ENCODE measurements at places on chromosomes 7 and 10.
A peak's percentile ranks its signal among the peaks of the same experiment; 100 is the strongest.

GRCh38 chr7:84336766-84337165, 142.2 kb upstream of the SEMA3A start:
- DNase-seq = no peak

DNA sequence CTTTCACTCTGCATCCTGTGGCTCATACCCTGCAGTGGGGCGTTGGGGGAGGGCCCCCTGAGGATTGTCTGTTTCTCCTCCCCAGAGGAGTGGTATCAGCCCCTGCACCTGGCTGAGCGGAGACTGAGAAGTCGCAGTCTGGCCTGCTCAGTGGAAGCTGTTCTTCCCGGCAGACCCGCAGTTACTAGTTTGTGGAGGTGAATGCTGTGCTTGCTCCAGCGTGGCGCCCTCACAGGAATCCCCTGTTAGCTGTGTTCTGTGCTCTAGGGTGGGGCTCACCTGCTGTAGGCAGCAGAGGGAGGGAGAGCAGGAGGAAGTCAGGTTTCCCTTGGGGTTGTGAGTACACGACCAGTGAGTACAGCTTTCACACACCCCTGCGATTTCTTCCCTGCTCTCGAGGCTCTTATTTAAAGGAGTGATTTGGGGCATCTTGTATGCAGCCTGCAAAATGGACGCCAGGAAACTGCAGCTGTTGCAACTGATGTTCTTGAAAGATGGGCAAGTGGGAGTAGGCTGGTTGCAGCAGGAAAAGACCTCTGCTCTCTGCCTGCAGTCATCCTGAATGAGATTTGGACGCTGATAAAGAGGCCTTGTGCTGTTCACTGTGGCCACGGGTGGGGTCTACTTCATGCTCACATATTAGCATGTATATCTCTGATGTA, 66.4 kb downstream of the HK1 start:
- no peak for DNase-seq

- DNase-seq = peak; percentile 3
Observed at GRCh38 chr7:64870656-64871055, 32.4 kb upstream of the ZNF273 start.

DNA sequence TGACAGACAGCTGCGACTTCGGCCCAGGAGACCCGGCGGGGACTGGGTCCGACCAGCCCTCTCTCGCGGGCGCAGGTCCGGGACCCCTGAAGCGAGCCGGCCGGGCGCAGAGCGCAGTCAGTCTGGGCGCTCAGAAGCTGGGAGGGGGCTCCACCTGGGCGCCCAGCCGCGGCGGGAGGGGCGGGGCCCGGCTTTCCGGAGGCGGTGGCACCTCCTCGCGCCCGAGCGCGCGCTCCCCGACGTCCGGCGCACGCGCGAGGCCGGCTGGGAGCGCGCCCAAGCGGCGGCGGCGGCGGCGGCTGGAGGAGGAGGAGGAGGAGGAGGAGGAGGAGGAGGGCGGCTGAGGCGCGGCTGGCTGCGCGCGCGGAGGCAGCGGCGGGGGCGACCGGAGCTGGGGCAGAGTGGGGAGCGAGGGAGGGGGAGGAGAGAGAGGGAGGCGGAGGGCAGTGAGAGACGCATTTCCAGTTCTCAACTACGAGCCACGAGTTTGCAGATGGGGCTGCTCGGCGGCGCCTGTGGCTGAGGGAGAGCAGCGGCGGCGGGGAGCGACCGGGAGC, at the start of gene PALS2:
TSS of gene PALS2 (plus strand) at position 456 of the 557 bp plus-strand sequence. CDS start 50,216 bp downstream, outside the sequence.
- peak; percentile 92 for DNase-seq

GRCh38 chr10:52071814-52072213, 242.3 kb upstream of the DKK1 start:
- no peak for DNase-seq

DNA sequence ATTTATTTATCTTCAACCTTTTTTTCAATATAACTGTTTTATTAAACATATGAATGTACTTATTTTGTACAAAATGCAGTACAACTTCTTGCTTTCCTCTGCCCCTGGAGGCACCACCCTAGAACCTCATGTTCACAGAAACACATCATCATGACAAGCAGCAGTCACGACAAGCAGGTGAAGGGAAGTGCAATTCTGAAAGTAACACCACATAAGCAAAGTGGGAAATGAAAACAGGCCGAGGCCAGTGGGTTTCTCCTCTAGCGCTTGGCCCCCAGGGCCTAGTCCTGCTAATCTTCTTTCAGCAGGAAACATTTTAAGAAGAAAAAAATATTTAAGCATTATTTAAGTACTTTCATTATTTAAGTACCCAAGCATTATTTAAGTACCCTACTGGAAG, 598.1 kb downstream of the SH2D4B start:
- no peak for DNase-seq

DNA sequence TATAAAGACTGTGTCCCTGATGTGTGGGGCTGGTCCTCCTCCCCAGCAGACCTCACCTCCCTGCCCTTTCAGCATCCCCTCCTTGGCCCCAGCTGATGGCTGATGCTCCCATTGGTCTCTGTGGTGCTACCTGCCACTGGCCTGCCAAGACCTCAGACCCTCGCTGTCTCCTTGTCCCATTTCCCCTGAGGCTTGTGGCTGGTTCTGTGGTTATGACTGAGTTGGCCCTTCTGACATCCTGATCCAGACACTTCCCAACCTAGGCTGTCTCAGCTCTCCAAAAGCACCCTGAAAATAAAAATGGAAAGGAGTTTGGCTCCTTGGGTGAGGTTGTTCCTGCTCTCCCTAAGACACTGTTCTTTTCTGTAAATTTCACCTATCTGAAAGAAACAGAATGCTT, 214.2 kb downstream of the RPS24 start:
- no peak for DNase-seq

DNA sequence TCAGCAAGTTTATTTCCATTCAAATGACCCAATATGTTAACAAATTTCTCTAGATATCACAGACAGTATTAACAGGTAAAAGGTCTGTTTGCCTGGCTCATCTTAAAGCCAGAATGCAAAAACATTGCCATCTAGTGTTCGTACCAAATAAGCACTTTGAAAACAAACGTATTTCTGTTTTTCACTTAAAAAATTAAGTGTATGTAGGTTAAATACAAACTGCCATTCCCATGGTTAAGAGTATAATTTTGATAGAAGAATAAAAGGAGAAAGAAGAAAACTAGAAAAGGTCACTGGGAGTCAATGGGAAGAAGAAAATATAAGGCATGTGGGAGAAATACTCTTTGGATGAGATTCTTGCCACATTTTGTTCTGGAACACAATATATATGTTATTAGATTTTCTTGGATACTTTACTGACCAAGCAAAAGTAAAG, 51.0 kb downstream of the ORC5 start:
- DNase-seq = peak; percentile 8

GRCh38 chr7:155071916-155072571, 1.9 kb downstream of the HTR5A start:
- DNase-seq = no peak

DNA sequence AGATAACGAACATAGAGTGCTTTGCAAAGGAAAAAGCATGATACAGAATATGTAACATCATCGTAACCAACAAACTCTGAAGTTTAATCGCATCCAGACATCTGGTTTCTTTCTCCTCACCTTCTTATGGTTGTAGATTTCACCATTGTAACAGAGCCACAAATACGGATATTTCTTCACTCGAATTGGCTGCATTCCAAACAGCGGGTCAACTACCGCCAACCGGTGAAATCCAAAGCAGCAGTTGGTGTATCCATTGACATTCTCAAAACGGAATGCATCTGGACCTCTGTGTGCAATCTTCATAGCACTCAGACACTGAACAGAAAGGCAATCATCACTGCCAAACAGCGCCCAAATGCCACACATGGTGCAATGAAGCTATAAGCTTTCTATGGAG, 3.4 kb downstream of the ASNS start:
- no peak for DNase-seq

DNA sequence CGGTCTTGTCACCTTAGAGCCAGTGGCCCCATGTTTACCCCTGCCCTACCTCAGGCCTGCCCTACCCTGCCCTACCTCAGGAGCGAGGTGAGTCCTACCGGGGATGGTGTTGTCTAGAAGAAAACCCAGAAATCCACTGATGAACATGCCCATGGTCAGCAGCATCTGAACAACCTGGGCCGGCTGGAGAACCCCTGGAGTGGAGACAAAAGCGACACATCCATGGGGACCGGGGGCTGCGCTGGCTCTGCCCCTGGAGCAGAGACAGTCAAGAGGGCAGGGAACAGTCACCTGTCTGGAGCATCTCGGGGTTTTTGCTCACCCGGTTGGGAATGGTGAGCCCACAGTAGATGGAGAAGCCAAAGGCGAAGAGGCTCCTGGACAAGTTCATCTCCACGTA, 36.3 kb downstream of the STRA8 start:
- DNase-seq = no peak

- DNase-seq = no peak
Observed at GRCh38 chr7:132520591-132521280, 55.5 kb downstream of the PLXNA4 start.

DNA sequence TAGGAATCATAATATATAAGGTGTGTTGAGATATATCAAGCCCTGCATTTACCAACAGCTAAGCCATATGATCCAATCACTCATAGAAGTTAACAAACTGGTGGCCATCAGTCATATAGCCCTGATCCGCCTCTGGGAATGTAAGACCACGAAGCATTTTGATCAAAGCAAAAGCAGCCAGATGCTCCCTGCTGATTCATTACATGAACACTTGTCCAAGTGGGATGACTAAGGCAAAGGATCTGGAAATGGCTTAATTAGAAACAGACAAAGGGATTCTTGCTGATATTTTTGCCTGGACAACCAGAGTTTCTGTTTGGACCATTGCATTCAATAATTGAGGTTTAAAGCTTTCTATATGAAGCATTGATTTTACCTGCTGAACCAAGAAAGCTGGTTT, 535.5 kb downstream of the GPAM start:
- DNase-seq = peak; percentile 7

DNA sequence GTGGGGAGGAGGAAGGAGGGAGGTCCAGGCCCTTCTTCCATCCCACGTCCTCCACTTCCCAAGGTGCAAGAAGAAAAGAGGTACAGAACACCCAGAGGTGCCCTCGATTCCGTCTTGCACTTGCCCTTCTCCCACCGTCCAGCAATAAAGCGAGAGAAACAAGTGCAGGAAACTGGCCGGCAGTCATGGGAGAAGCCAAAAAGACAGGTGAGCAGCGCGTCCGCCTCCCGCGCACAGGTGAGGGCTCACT, 1.3 kb downstream of the C10orf95 start:
- no peak for DNase-seq

Measured in AG08396 (cell line).